Activated CD8-positive, alpha-beta memory T cell treated with anti-CD3 and anti-CD28 coated beads for 1 hour (primary cell): ENCODE measurements at places on chromosomes 3 and 15.

- DNase-seq, result no peak
Measured at GRCh38 chr3:189530822-189531221, 100.4 kb upstream of the TP63 start.

- DNase-seq, result no peak
Measured at GRCh38 chr3:155648013-155648591, 96.8 kb downstream of the PLCH1 start.

DNA sequence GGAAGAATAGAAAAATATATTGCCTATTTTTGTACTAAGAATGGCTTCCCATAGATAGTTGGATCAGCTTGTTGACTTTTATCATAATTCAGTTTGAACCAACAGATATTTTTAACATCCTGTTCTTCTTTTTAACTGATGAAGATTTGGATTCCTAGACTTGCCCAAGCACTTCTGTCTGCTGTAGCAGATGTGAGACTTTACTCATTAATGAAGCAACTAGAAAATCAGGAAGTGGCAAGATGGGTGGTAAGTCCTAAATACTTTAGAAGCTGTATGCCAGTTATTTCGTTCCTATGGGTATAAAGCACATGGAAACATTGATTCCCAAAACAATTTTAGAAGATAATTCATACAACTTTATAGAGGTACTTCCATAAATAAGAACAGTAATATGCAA is 8.4 kb downstream of the PIGB start:
- no peak for DNase-seq

GRCh38 chr15:25176616-25176923 is 221.8 kb downstream of the SNRPN start:
- DNase-seq, result no peak

GRCh38 chr15:42210696-42211095 is 2.6 kb upstream of the VPS39 start:
- no peak for DNase-seq

GRCh38 chr15:91302588-91303439 is 202.8 kb downstream of the SV2B start:
- DNase-seq, result no peak

DNA sequence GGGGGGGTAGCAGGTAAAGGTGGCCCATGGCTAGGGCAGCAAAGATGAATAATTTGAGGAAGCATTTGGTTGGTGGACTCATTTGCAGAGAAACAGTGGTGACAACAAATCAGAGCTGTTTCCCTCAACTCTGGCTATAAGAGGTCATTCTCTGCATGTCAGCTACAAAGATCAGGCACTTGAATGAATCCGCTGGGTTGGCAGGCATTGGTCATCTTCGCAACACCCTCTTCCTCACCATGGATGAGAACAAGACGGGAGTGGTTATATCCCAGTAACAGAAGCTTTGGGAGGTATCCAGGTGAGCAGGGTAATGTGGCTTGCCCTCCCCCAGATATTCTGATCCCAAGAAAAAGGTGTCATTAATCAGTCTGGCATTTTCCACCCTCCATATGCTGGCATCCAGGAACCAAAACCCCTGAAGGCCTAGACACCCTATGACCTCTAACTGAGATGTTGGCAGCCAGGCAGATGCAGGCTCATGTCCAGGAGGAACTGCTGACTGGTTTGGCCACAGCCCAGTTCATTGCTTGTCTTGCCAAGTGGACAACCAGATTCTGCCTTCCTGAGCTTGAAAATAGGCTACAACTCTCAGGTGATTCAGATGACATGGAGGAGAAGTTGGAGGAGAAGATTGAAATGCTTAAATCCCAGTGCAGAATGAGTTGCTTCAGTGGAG is 108.9 kb upstream of the TRIM42 start:
- no peak for DNase-seq

DNA sequence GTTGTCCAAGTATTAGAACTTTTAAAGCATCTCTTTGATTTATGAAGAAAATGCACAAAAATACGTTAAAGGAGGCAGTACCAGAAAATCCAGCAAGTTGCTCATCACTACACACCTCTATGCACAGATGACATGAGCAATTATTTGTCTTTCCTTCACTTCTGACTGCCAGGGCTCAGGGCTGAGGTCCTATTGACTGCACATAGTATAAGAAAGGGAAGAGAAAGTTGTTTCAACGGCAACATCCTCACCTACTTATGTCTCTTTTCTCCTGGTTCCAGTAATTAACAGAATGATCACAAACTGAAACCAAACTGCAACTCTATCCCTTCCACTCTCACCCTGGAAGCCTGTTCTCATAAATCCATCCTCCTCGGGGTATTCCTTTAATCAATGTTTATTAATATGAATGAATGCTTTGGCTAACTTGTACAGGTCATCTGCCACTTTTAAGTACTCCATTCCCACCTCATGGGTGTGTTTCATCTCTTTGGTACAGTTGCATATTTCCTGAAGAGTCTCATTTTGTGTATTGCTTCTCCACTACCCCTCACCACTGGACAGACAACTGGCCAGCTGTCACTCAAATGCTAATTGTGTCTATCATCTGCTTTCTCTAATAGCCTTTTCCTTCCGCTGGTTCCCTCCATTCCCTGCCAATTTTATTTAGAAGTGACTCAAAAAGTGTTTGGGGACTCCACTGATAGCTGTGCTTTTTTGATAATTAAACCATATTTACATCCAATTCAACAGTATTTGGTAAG is 34.5 kb downstream of the RAB27A start:
- no peak for DNase-seq

GRCh38 chr3:124097362-124098131 is 105.6 kb upstream of the ROPN1 start:
- DNase-seq, result no peak

DNA sequence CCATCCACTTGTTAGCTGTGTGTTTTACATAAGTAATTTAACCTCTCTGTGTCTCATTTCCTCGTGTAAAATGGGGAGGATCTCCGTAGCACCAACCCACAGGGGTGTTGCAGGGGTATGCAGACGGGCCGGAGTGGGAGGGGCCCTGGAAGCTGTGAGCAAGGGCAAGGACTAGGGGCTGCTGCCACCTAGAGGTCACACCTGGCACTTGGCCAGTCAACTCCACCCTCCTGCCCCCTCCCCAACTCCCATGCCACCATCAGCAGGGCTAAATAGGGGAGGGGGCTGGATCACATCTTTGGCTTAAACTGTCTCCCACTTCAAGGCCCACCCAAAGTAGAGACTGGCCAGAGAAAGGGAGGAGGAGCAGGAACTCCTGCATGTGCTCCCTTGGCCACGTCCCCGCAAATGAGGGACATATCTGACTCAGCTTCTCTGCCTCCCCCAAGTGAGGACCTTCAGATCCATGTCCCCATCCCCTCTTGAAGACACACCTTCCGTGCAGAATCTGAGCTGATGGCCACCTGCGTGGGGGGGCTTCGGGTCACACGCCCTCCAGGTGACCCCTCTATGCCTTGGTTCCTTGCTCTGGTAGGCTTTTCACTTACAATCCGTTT is 2.6 kb downstream of the CCDC9B start:
- DNase-seq, result peak; percentile 40

DNA sequence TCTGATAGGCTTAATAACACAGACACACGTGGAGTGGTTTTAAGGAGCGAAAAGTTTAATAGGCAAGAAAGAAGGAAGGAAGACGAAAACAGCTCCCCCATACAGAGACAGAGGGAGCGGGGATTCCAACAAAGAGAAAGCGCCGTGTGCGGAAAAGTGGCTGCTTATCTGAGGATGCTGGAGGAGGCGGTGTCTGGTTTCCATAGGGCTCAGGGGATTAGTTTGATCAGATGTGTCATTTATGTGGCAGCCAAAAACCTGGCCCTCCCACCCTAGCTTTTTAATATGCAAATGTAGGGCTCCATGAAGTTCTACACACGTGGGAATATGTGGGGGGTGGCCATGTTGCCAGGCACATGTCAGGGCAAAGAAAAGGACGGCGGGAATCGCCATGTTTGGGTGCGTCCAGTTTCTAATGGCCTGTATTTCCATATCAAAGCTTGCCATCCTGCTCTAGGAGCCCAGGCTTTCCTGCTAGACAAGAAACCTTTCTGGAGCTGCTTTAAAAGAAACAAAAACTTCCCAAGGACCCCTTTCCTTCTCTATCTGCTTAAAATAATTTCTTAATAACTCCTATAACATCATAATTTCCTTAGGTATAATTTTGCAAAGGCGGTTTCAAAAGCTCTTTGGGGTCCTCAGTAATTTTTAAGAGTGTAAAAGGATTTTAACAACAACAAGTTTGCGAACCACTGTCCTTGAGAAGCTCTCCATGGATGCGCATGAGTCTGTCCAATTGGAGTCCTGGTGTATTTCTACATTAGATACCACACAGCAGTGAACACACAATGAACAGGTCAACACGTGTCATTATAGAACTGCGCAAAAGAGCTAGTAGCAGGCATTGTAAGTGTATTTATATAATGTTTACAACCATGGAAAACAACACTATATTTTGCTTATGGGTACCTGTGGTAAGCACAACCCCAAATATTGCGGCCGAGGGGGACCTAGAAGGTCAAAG is 622 bp upstream of the ZNF589 start:
- DNase-seq, result no peak

DNA sequence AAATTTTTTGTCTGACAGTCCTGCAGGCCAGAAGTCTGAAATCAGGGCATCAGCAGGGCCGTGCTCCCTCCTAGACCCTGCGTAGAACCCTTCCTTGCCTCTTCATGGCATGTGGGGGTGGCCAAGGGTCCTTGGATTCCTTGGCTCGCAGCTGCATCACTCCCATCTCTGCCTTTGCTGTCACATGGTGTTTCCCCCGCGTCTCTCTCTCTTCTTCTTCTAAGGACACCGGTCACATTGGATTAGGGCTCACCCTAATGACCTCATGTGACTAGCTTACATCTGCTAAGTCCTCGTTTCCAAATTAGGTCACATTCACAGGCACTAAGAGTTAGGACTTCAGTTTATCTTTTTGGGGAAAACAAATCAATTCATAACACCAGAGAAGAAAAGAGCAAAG is 12.0 kb downstream of the SLCO3A1 start:
- no peak for DNase-seq

GRCh38 chr3:87333393-87333892 is 57.1 kb upstream of the POU1F1 start:
- no peak for DNase-seq

DNA sequence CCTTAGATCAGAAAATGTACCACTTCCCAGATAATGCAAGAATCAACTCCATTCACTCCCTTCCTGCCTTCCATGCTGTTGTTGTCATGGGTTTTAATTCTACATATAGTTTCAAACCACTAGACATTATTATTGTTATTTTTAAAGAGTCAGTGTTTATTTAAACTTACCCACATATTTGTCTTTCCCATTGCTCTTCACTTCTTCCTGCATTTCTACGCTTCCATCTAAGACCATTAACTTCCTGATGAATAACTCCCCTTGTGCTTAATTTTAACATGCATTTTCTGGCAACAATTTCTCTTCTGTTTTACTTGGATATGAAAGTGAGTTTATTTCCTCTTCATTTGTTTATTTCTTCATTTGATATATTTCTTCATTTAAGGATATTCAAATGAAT is 127.1 kb upstream of the FHIT start:
- DNase-seq, result no peak

GRCh38 chr3:130950124-130950523 is 56.2 kb downstream of the ATP2C1 start:
- DNase-seq, result no peak

GRCh38 chr3:29899021-29899420 is 618.1 kb downstream of the RBMS3 start:
- no peak for DNase-seq

DNA sequence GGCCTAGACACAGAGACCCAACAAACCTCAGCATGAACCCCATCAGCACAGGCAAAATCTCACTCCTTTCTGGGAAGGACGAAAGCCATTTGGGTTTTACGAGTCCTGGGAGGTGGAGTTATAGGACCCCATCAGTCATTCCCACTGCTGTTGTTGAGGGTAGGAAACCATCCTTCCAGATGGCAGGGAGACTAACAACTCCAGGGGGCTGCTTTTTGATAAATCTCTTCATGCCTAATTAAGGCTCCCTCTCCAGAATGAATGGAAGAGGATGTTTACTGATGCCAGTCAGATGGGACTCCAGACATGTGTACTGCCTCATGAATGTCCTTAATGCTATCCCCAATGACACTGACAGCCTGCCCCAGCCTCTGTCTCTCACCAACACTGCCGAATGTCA is 75.3 kb downstream of the ST8SIA2 start:
- DNase-seq, result no peak

GRCh38 chr3:95613993-95614392 is 1200.4 kb upstream of the EPHA6 start:
- DNase-seq, result no peak

DNA sequence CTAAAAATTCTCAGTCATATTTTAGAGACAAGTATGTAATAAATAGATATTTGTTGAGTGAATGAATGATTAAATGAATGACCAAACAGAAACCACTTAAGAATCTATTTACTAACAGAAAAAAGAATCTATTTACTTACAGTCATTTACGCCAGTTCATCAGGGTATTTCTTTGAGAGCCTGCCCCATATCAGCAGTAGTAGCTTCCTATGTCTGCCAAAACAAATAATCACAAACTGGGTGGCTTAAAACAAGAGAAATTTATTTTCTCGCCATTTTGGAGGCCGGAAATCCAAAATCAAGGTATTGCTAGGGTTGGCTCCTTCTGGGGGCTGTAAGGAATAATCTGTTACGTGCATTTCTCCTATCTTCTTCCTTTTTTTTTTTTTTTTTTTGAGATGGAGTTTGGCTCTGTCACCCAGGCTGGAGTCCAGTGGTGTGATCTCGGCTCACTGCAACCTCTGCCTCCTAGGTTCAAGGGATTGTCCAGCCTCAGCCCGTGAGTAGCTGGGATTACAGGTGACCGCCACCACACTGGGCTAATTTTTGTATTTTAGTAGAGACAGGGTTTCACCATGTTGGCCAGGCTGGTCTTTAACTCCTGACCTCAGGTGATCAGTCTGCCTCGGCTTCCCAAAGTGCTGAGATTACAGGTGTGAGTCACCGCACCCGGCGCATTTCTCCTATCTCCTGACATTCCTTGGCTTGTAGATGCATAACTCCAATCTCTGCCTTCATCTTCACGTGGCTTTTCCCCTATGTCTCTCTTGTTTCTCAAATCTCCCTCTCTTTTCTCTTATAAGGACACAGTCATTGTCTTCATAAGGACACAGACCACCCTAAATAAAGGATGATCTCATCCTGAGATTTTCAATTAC is 65.2 kb upstream of the SPPL2A start:
- DNase-seq, result no peak

GRCh38 chr3:172150913-172151650 is 111.7 kb downstream of the FNDC3B start:
- no peak for DNase-seq

- DNase-seq, result no peak
Measured at GRCh38 chr3:190807719-190808375, 54.6 kb downstream of the GMNC start.

DNA sequence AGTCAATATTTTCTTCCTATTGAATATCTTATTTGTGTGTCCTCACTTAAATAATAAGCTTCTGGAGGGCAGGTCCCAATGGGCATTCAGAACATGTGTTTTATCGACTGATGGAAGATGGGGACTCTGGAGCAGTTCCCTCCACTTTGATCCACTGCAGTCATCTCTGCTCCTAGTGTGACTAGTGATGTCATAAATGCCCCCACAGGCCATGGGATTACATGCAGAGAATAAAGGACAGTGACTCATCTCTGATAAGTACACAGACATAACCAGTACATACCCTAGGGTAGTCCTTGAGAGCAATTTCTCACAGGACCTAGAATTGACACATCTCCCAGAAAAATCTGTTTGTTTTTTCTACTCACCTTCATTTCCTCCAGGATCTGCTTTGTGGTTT is 49.4 kb upstream of the FMN1 start:
- no peak for DNase-seq

- DNase-seq, result no peak
Measured at GRCh38 chr3:39005295-39005694, 46.4 kb downstream of the SCN11A start.
